ENCODE measurements at places on chromosomes 7 and 10.

DNA sequence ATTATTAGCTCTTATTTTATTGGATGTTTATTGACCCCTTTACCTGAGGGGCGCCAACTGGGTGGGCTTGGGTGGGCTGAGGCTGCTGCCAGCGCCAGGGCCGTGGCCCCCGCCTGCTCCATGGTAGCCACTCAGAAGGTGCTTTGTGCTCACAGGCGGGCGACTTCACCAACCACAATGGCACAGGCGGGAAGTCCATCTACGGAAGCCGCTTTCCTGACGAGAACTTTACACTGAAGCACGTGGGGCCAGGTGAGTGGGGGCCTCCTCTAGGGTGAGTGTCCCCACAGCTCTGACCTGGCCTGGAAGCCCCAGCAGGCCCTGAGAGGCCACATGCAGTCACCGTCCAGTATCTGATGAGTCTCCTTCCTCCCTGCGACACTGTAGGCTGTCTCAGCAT, 4.1 kb downstream of the PPIF start:
- no peak for DNase-seq

- no peak for DNase-seq
Measured at GRCh38 chr10:129471447-129472175, 4.6 kb downstream of the MGMT start.

GRCh38 chr7:33778195-33778594, 127.1 kb upstream of the BMPER start:
- DNase-seq, result no peak

GRCh38 chr10:22821501-22821900, 106.4 kb upstream of the ARMC3 start:
- DNase-seq, result no peak

DNA sequence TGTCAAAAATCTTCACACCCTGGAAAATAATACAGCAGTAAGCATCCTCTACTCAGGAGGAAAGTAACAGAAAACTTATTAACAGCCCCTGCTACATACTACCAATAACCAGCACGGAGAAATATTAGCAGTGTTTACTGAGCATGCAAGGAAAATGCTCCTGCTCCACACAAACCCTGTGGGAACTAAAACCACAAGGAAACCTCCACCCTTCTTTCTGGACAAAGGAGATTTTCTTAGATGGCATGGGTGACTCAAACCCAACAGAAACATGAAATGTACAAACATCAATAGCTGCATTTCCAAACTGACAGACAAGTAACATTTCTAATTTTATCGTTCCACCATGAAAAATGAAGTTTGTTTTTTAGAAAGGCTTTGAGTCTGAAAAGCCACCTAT, 113.4 kb downstream of the VPS41 start:
- DNase-seq, result no peak

DNA sequence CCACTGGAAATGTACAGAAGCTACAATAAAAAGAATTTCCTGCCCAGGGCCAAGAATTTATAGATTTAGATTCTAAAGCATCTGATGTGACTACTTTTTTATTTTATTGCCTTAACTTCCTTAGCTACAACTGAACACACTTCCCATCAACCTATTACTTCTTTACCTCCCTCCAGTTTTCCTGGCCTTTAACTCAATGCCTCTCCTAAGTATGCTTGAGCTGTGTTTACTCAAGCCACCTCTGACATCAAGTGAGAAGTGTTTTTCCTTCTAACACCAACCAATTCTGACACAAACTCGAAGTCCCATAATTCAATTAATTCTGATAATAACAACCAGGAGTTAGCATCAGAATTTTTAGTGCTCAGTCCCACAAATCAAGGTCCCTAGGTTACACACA, 170.0 kb downstream of the IMMP2L start:
- DNase-seq, result no peak

DNA sequence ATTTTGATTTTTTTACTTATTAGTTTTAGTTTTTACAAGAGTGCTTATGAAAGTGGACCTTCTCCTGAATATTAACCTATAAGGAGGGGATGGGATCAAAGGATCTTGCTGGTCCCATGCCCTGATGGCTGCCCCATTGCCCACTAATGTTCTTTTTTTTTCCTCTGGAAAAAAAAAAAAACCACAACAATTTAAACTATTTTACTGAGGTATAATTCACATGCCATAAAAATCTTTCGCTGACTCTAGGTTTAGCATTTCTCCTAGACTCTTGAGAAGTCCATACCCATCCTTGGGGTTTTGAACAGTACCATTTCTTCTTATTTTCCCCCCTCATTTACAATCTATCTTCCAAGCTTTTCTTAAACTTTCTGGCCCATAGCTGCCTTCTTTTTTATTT, 481.8 kb downstream of the TFEC start:
- no peak for DNase-seq

DNA sequence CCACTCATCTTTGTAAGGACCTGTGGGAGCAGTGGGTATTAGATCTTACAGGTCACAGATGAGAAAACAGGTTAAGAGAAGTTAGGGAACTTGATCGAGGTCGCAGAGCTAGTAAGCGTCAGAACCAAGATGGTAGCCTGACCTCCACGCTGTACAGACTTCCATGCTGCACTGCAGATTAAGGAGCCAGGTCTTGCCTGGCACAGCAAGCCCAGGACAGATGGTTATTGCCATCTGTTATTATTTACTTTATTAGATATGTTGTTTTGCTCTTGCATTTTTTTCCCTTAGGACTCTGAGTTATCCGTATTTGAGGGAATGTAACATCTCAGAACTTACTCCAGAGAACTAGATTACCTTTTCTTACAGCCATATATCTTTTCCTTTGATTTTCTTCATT, 147.2 kb downstream of the NSUN6 start:
- no peak for DNase-seq

DNA sequence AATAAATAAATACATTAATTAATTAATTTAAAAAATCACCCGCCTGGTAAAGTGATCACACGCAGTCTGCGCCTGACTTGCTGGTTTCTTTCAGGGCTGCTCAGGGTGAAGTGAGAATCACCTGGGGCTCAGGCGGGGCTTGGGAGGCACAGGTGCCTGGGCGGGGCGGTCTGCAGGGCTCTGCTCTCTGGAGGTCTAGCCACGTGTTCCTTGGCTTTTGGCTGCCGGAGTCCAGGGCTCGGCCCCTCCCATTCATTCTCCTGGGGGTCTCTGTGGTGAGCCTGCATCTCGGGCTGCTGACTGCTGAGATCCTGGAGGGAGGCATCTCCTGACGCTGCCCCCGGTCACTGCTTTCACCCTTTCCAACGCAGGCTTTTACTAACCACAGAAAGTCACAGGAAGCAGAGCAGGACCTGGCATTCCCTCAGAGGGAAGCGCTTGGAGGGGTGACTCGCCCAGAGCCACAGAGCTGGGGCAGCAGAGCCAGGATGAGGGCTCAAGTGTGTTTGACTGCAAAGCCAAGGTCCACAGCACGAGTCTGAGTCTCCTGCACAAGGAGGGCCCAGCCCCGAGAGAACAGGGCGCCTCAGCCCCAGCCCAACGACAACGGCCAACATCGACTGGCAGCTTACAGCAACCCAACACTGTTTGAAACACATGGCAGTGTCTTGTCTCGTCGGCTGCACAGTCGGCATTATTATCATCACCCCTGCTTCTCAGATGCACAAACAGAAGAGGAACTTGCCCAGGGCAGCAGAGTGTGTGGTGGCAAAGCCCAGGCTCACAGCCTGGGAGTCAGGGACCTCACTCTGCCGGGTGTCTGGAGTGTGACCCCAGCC, 22.4 kb upstream of the MNX1 start:
- DNase-seq, result no peak

- DNase-seq, result no peak
Measured at GRCh38 chr7:94440451-94441039, 45.9 kb downstream of the COL1A2 start.

GRCh38 chr10:43160046-43160920, 22.0 kb downstream of the CSGALNACT2 start:
- peak; percentile 19 for DNase-seq

GRCh38 chr10:84837041-84837812, 508.8 kb downstream of the CCSER2 start:
- no peak for DNase-seq

DNA sequence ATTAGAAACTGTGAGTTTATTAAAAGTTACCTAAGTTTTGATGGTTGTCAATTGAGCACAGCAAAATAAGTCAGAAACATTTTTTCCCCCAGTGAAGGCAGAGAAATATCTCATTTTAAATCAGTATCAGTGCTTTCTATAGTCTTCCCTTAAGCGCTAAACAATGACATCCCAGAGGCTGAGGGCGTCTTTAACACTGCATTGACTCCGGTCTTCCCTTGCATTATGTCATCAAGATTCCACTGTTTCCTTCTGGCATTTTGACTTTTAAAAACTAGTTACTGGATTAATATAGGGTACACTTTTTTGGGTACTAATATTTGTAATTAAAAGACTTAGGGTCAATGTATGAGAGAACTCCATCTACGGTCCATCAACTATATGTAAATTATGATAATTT, 3.9 kb downstream of the GLUD1 start:
- no peak for DNase-seq

GRCh38 chr10:98832738-98833137, 386.0 kb upstream of the HPS1 start:
- no peak for DNase-seq

GRCh38 chr7:36036590-36036989, 116.5 kb upstream of the EEPD1 start:
- DNase-seq, result no peak

GRCh38 chr10:101453318-101453717, 99.4 kb downstream of the BTRC start:
- no peak for DNase-seq

- no peak for DNase-seq
Measured at GRCh38 chr10:23324351-23324750, 20.2 kb downstream of the C10orf67 start.

DNA sequence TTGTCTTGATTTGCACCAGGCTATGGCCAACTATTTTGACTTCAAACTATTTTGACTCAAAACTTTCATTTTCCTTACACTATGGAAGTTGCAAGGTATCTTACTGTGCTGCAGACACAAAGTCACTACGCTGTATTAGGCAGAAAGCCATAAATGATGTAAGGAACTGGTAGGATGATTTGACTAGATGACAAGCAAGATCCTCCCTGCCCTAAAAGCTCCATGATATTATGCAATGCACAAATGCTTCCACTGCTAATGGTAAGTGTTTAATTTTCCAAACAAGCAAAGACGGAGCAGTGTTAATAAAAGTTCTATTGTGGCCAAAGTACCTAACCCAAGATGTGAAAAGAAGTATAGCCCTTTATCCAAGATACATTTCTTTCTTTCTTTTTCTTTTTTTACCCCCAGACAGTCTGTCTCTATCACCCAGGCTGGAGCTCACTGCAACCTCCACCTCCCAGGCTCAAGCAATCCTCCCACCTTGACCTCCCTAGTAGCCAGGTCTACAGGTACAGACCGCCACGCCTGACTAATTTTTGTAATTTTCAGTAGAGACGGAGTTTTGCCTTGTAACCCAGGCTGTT, 98.2 kb downstream of the ANK3 start:
- no peak for DNase-seq

DNA sequence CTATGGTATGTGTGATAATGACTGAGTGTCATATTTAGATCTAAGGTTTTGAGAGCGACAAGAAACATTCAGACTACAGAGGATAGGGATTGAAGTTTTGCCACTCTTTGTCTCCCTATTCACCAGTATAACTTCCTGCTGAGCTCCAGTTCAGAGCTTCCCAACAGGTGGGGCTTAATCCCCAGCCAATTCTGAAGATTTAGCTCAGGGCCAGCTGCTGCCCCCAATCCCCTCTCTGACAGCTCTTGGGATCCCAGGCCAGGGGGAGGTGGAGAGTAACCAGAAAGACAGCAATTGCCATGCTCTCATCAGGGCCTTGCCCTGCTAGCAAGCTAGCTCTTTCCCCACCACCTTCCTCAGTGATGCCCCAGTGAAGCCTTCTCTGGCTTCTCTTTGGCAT, 57.8 kb downstream of the TRIL start:
- no peak for DNase-seq

DNA sequence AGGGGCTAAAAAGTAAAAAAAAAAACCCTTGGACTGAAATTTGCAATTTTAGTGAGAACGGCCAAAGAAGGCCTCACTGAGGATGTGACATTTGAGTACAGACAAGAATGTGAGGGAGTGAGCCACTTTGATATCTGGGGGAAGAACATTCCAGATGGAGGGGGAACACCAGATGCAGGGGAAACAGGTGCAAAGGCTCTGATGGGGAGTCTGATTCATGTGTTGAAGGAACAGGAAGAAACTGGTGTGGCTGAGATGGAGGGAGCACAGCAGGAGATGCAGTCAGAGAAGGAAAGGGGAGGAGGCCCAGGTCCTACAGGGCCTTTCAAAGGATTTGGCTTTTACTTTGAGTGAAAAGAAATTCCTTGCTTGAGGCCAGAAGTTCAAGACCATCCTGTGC, 615.7 kb upstream of the NRP1 start:
- DNase-seq, result no peak

- DNase-seq, result no peak
Measured at GRCh38 chr10:126058104-126058503, 161.7 kb downstream of the FANK1 start.

GRCh38 chr7:20556091-20556490, 59.4 kb upstream of the ABCB5 start:
- DNase-seq, result no peak

DNA sequence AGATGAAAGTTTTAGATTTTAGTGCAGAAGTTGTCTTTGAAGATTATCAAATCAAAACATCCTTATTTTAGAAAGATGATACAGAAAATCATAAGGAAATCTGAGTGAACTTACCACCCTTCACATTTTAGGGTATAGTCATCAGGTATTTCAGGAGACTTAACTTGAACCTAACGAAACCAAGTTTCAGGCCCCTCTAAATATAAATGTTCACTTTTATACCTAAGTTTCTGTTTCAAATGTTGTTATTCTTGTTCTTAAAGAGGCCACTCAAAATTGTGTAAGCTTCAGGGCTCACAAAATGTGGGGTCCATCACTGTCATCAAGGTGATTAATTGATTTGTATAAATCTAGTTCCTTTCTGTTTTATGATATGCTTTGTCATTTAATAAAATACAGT, 216.2 kb downstream of the KIAA1217 start:
- DNase-seq, result no peak

DNA sequence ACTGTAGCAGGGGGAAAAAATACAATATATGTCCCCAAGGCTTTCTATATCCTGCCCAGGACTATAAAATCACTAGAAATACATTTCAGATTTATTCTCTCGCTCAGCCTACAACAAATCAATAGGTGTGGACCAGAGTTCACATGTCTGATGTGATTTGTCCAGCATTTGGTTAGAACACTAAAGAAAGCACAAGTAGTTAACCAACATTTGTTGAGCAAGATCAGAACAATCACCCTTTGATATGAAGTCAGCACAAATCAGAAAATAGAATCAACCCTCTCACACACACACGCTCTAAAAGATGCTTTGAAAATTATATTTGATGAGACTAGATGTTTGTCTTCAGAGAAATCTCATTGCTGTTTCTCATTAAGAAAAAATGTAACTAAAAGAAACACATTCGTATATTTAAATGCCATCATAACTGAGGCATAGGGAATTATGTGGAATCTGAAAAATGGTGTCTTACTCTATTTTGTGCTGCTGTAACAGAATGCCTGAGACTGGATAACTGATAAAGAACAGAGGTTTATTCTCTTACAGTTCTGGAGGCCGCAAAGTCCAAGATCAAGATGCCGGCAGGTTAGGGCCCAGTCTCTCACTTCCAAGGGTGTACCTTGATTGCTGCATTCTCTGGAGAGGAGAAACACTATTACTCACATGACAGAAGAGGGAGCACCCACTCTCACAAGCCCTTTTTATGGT, 10.5 kb downstream of the AKR1D1 start:
- no peak for DNase-seq

- DNase-seq, result no peak
Measured at GRCh38 chr7:22660293-22660692, 66.7 kb upstream of the IL6 start.

Data from stimulated activated CD4-positive, alpha-beta T cell treated with anti-CD3 and anti-CD28 coated beads, TNF-alpha, amount 100 ng/mL, for 48 hours (primary cell).